ENCODE measurements at places on chromosomes 2 and 18. TPM values are rescaled to one million over a fixed set of nuclear protein-coding genes. Genes with fewer than 3 reads are reported as not detected.
A peak's percentile ranks its signal among the peaks of the same experiment; 100 is the strongest.

DNA sequence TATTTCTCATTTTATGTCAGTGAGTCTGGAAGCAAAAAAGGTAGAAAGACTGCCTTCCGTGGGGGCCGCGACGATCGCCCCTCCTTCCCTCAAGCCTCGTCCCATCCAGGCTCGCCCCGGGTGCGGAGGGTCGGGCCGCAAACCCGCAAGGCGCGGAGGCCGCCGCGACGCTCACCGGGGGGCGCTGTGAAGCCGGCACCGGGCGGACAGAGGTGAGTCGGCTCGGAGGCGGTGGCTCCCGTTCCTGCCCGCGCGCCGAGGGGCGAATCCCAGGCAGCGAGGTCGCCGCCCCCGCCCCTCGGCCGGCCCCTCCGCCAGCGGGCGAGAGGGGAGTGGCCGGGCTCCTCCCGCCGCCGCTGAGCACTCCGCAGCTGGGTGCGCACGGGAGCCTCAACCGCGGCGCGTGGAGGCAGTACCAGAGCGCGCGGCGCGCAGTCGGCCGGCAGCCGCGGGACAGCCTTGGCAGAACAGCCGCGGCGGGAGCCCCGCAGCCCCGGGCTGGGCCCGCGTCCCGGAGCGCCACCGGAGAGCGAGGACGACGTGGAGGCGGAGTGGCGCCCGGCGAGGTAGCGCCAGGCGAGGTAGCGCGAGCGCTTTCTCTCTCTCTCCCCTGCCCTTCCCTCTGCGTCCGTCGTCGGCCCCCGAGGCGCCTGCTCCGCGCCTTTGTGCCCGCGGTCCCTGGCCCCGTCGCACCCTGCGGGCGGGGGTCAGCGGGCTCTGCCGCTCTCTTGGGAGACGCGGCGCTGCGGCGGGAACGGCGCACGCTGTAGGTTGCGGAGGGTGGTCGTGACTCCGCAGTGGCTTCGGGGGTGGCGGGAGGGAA lies at the start of gene MYO1B:
Gene MYO1B, plus strand, starts transcription at position 359 of the 823 bp plus-strand sequence. CDS start 31,492 bp downstream, outside the sequence.
- no peaks in the 10 kb centered on the region for H3K4me1 ChIP-seq
- peak; percentile 17 for DNase-seq
- no peaks in the 10 kb centered on the region for H3K36me3 ChIP-seq
- peaks cover 1% of the 10 kb centered on the region for H3K27me3 ChIP-seq

- H3K27ac ChIP-seq, result no peak overlapping the region
- no peaks in the 10 kb centered on the region for H3K4me1 ChIP-seq
- no peak for DNase-seq
Measured at GRCh38 chr2:109666466-109666865, 52.3 kb downstream of the SOWAHC start.

- no peak overlapping the region for H3K27ac ChIP-seq
- H3K4me3 ChIP-seq, result peak overlapping the region; percentile 33
- peak; percentile 21 for DNase-seq
- H3K4me1 ChIP-seq, result peaks cover 13% of the 10 kb centered on the region
- H3K27me3 ChIP-seq, result peaks cover 6% of the 10 kb centered on the region
Measured at GRCh38 chr2:240646176-240646899, 21.1 kb downstream of the GPR35 start.

- H3K27ac ChIP-seq, result peak overlapping the region; percentile 76
- peak overlapping the region; percentile 64 for H3K4me3 ChIP-seq
- H3K27me3 ChIP-seq, result peaks cover 81% of the 10 kb centered on the region
- H3K4me1 ChIP-seq, result peaks cover 11% of the 10 kb centered on the region
Measured at GRCh38 chr2:176079285-176079830, 4.4 kb downstream of the EVX2 start.

DNA sequence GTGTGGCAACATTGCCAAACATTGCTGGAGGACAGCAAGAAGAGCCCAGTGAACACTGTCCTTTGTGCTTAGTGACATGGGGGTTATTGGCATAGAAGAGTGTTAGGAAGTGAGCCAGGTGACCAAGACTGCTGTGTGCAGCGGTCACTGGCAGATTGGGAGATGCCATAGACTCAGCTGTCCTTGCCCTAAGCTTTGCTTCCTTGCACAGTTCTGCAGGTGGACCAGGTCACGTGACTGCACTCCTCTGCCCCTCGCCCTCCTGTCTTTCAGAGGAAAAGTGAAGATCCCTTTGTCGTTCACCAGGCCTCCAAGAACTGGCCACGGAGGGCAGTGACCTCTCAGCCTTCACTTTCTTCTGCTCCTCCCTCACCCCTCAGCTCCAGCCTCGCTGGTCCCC lies 215.6 kb upstream of the SMIM21 start:
- H3K36me3 ChIP-seq, result no peaks in the 10 kb centered on the region
- no peak overlapping the region for H3K4me3 ChIP-seq
- no peaks in the 10 kb centered on the region for H3K4me1 ChIP-seq
- peaks cover 5% of the 10 kb centered on the region for H3K27me3 ChIP-seq

GRCh38 chr18:68494802-68495581 lies 219.9 kb downstream of the TMX3 start:
- H3K4me3 ChIP-seq, result no peak overlapping the region
- H3K27me3 ChIP-seq, result no peaks in the 10 kb centered on the region
- no peak overlapping the region for H3K27ac ChIP-seq
- no peaks in the 10 kb centered on the region for H3K36me3 ChIP-seq
- no peaks in the 10 kb centered on the region for H3K4me1 ChIP-seq
- no peak for DNase-seq

GRCh38 chr2:54456612-54457322 lies 640 bp downstream of the SPTBN1 start:
- H3K4me3 ChIP-seq, result peak overlapping the region; percentile 87
- peaks cover 24% of the 10 kb centered on the region for H3K4me1 ChIP-seq
- peaks cover 50% of the 10 kb centered on the region for H3K27me3 ChIP-seq
- H3K36me3 ChIP-seq, result no peaks in the 10 kb centered on the region
- H3K27ac ChIP-seq, result no peak overlapping the region
- DNase-seq, result peak; percentile 17

DNA sequence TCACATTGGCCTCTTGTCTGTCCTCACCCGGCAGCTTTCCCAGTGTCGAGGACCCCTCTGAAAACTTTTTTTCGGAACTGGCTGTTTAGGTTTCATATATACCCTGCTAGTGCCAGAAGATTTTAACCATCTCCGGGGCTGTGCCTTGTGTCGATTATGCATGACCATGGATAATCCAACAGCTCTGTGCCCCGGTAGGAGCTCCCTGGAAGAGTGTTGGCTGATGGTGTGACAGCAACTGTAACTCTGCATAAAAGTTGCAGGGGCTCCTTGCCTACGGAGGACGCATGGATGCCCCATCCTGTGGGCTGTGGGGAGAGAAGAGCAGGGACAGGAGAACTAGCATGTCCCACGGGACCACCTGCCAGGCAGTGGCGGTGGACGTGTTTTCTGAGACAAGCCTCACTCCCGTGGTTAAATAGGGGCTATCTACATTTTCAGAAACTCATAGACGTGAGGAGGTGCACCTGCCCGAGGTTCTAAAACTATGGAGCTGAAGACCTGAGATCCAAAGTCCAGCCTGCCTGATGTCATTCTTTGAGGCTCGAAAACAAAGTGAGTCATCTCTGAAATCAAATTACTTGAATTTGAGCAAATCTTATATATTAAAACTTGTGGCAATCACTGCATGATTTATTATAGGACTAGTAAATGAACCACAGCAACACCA lies 437.2 kb upstream of the HS6ST1 start:
- H3K36me3 ChIP-seq, result no peaks in the 10 kb centered on the region
- peaks cover 13% of the 10 kb centered on the region for H3K27me3 ChIP-seq

DNA sequence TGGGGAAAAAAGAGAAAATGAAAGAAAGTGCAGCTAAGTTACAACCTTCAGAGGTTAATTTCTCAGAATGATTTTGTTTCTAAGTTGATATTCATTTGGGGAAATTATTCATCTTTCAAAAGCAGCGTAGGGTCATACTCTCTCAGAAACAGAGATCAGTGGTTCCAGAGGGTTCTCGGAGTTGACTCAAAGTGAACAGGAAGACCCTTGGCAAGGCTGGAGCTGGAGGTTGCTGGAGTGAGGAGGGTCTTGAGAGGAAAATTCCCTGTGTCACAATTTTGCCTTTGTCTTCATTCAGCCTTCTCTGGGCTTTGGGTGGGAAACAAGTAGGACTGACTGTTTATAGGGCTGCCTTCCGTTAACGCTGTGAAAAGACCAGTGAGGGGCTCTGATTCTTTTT lies 168.2 kb downstream of the ICOS start:
- no peak overlapping the region for H3K27ac ChIP-seq
- H3K27me3 ChIP-seq, result no peaks in the 10 kb centered on the region
- no peaks in the 10 kb centered on the region for H3K36me3 ChIP-seq
- DNase-seq, result no peak
- H3K4me3 ChIP-seq, result no peak overlapping the region

DNA sequence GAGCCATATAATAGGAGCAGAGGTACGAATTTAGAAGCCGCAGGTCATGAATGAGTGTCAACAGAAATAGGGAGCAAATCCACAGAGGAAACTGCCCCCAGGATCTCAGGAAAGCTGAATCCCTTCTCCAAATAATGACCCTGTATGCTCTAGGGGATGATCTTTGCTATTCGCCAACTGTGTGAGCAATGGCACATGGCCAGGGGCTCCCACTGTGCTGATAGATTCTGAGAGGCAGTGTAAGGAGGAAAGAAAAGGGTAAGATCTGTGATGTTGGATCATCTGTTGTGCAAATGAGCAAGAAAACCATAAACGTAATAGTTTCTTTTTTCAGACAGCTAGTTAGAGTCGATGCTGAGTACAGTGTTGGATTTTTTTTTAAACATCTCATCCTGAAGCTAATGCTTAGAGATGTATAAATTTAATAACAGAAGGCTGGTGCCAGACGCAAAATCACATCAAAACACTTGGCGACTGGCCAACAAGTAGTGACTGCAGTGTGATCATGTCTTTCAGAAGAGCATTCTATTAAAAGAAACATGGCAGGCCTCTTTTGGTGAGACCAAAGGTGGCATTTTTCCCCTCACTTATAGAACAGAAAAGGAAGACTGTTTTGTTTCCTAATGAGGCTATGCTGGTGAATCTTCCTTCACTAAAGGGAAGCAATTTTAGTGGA lies 77.4 kb downstream of the ABCA12 start:
- DNase-seq, result no peak
- no peak overlapping the region for H3K4me3 ChIP-seq
- peaks cover 2% of the 10 kb centered on the region for H3K27me3 ChIP-seq
- no peaks in the 10 kb centered on the region for H3K36me3 ChIP-seq
- no peak overlapping the region for H3K27ac ChIP-seq

SCN3A gene
- total RNA-seq, result 0.27 TPM

SULT1C4 gene
- total RNA-seq, result not detected

EFHD1 gene
- total RNA-seq, result 4.3 TPM
